Vein endothelial cell (primary cell): ENCODE measurements at places on chromosomes 5 and 9. TPM values are rescaled to one million over a fixed set of nuclear protein-coding genes. Genes with fewer than 3 reads are reported as not detected.

SHOC1 gene
- total RNA-seq: not detected in 2 replicates

SLCO6A1 gene
- total RNA-seq: not detected in 2 replicates

CA9 gene
- total RNA-seq: 0.10 TPM in 1 of 2 replicates, not detected in the other

SETD9 gene
- total RNA-seq: 15.0 and 18.4 TPM in 2 replicates

EQTN gene
- not detected in 2 replicates for total RNA-seq

OR1Q1 gene
- total RNA-seq: not detected in 2 replicates

NR2F1 gene
- total RNA-seq: 24.9 and 41.5 TPM in 2 replicates

UNC13B gene
- total RNA-seq: 42.1 and 49.7 TPM in 2 replicates

MAMDC4 gene
- 0.98 and 1.4 TPM in 2 replicates for total RNA-seq

CCNI2 gene
- total RNA-seq: under 0.01 TPM in 1 of 2 replicates, not detected in the other

GPR151 gene
- not detected in 2 replicates for total RNA-seq

MCTP1 gene
- 139 and 171 TPM in 2 replicates for total RNA-seq

DBN1 gene
- 289 and 291 TPM in 2 replicates for total RNA-seq

MRPS30 gene
- total RNA-seq: 55.2 and 67.8 TPM in 2 replicates

NIPBL gene
- total RNA-seq: 21.2 and 30.2 TPM in 2 replicates

BHMT2 gene
- 0.65 and 3.0 TPM in 2 replicates for total RNA-seq

BNC2 gene
- total RNA-seq: 29.0 and 34.3 TPM in 2 replicates

CER1 gene
- not detected in 2 replicates for total RNA-seq

FBLL1 gene
- 0.57 and 0.65 TPM in 2 replicates for total RNA-seq

CTSV gene
- total RNA-seq: 0.33 and 0.67 TPM in 2 replicates

ORM2 gene
- total RNA-seq: not detected in 2 replicates

GRAMD2B gene
- 5.6 and 11.9 TPM in 2 replicates for total RNA-seq

OGN gene
- not detected in 2 replicates for total RNA-seq

DMRT3 gene
- not detected in 2 replicates for total RNA-seq

ECSCR gene
- 329 and 359 TPM in 2 replicates for total RNA-seq

WNK2 gene
- total RNA-seq: not detected in 2 replicates

GCNT4 gene
- total RNA-seq: 0.38 TPM in 1 of 2 replicates, not detected in the other

FBXW2 gene
- 35.6 and 43.3 TPM in 2 replicates for total RNA-seq

FBP2 gene
- not detected in 2 replicates for total RNA-seq

GMCL2 gene
- total RNA-seq: under 0.01 TPM in 1 of 2 replicates, not detected in the other

TEX48 gene
- total RNA-seq: not detected in 2 replicates
